ENCODE measurements at places on chromosomes 4 and X.

- no peak for DNase-seq
These were observed 392.3 kb downstream of the ARHGAP24 start for GRCh38 chr4:85867271-85867670.

DNA sequence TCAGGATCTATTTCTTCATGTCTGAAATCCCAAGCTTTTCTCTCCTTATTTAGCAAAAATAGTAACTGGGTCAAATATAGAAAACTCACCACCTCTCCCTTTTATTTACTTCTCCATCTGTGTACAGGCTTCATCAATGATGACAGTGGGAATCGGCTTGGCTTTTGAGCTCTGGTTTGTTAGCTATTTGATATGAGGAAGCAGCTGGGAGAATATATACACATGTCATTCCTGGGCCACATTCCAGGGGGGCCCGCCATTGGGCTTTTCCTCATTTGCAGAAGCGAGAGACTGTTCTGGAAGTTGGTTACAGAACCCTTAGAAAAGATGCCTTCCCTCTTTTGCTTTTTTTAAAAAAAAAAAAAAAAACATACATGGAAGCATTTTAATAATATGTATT, 107.4 kb upstream of the F9 start:
- no peak for DNase-seq

GRCh38 chr4:168162604-168163003, 70.3 kb downstream of the ANXA10 start:
- DNase-seq = no peak

- DNase-seq = no peak
These were observed 26.7 kb upstream of the SORBS2 start for GRCh38 chr4:185838514-185839193.

DNA sequence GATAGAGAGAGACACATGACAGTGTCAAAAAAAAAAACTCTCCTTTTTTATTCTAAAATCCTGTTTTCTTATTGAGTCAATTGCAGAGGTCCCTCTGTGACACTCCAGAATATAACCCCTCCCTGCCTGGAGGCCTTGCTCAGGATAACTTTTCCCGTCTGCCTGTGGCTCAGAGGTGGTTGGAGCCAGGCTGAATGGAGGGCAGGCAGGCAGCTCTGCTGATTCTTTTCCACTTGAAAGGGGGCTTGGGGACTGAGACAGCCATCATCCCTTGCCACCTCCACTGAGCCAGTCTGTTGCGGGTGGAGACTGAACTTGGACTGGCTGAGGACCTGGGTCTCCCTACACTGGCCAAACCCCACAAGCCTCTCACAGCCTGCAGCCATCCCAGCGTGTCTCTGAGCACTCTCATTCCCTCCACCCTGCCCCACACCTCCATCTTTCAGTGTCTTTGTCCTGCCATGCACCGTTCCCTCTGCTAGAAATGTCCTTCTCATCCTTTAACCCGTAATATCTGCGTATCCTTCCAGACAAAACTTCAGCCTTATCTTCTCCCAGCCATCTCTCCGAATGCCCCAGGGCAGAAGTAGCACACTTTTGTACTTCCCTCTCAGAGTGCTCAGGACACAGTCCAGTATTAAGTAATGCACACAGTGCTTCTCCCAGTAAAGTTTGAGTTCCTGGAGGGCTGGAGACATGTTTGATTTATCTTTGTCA, 139.9 kb downstream of the CHIC2 start:
- DNase-seq = no peak

DNA sequence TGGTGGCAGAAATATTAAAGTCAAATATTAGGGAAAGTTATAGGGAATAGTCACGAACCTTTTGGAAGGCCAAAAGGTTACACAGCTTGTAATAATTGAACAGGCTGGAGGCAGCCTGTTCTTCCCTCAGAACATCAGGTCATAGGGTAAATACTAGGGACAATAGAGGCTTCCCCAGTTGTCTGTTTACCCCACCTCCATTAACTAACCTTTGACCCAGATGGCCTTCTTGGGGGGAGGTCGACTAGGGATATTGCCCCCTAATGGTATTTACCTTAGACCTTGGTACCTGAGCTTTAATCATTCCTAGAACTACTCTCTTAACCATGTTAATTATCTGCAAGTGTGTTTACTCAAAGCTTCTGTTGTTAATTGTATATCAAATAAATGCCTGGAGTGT, 26.0 kb downstream of the C4orf17 start:
- no peak for DNase-seq

- DNase-seq = no peak
These were observed 24.7 kb upstream of the MXRA5 start for GRCh38 chrX:3371163-3371562.

GRCh38 chrX:11351375-11352295, 58.4 kb downstream of the AMELX start:
- DNase-seq = no peak

All from right renal pelvis (tissue), 4 donors.